Cortex of kidney (tissue), 1 donor: ENCODE measurements at places on chromosomes 3 and 15.

GRCh38 chr3:197298341-197298944, at the start of gene DLG1:
TSS of gene DLG1 (minus strand) at chr3:197298612. CDS start at chr3:197297204, 1,408 bp downstream.
- DNase-seq = peak; percentile 90

GRCh38 chr3:82382831-82383230, 621.4 kb upstream of the GBE1 start:
- DNase-seq = no peak

DNA sequence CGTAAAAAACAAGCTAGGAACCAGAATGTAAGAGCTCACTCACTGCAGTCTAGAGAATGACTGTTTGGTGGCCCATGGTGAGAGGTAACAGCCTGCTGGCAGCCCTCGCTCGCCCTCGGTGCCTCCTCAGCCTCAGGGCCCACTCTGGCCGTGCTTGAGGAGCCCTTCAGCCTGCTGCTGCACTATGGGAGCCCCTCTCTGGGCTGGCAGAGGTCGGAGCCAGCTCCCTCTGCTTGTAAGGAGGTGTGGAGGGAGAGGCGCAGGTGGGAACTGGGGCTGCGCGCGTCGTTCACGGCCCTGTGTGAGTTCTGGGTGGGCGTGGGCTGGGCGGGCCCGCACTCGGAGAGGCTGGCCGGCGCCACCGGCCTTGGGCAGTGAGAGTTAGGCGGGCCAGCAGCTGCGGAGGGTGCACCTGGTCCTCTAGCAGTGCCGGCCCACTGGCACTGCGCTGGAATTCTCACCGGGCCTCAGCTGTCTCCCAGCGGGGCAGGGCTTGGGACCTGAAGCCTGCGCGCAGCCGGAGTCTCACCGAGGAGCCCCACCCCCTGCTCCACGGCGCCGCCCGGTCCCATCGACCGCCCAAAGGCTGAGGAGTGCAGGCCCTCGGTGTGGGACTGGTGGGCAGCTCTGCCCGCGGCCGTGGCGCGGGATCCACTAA, 420.6 kb downstream of the RBMS3 start:
- no peak for DNase-seq

- DNase-seq = no peak
Observed at GRCh38 chr3:56985460-56985859, 75.0 kb upstream of the SPATA12 start.

DNA sequence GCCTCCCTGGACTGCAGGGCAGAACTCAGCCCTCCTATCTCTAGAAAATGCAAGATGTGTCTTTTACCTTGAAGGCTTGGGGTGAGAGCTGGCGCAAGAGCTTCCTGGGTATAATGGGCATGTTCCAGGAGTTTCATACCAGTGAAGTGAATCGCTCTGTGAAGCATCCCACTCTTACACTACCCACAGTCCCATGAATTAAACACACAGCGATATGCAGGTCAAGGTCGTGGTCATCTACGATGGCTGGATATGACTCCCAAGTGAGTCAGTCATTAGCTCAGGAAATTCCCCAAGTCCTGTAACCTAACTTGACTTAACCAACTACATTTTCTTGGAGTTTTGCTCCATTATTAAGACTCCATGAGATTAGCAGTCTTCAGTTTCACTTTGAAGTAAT, 439.7 kb downstream of the NTRK3 start:
- no peak for DNase-seq

- DNase-seq = no peak
Observed at GRCh38 chr15:56839099-56839498, 79.3 kb upstream of the TCF12 start.

- no peak for DNase-seq
Observed at GRCh38 chr15:83207660-83208366, at the start of gene HDGFL3. TSS of gene HDGFL3 (minus strand) at chr15:83207823. CDS start at chr15:83207414, 409 bp downstream.

DNA sequence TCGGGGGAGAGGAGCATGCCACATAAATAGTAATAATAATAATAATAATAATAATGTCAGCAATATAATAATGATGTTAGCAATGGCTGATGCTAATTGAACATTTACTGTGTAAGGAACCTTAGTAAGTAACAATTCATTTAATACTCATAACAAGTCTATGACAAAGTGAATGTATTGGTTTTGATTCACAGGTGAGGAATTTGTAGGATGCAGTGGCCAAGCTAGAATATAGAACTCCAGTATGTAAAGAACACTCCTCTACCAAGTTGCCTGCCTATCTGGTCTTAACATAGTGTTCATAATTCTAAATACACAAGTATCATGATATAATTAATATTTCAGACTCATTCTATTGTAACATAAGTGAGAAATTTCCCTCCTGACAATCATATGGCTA, 1016.5 kb downstream of the ROBO1 start:
- DNase-seq = no peak

- no peak for DNase-seq
Observed at GRCh38 chr3:109178708-109179107, 42.2 kb downstream of the C3orf85 start.

GRCh38 chr15:73368301-73369136, at the start of gene HCN4:
TSS of gene HCN4 (minus strand) at chr15:73368958. CDS start at chr15:73368270, 688 bp downstream.
- DNase-seq = no peak

GRCh38 chr3:194425399-194425798, 26.3 kb upstream of the GP5 start:
- DNase-seq = no peak

DNA sequence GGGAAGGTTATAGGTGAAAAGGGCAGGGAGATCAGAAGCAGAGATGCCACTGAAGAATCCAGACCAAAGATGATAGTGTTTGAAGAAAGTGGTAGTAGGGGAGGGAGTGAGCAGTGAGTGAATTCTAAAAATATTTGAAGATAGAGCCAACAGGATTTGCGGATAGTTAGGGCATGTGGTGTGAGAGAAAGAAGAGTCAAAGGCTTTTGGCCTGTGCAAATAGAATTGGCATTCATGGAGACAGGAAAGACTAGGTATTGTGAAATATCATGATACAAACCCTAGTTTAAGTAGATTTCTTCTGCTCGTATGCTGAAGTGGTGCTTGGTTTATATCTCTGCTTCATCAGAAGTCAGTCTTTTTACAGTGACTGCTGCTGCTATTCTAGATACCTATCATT, 224.2 kb upstream of the CFAP20DC start:
- no peak for DNase-seq

DNA sequence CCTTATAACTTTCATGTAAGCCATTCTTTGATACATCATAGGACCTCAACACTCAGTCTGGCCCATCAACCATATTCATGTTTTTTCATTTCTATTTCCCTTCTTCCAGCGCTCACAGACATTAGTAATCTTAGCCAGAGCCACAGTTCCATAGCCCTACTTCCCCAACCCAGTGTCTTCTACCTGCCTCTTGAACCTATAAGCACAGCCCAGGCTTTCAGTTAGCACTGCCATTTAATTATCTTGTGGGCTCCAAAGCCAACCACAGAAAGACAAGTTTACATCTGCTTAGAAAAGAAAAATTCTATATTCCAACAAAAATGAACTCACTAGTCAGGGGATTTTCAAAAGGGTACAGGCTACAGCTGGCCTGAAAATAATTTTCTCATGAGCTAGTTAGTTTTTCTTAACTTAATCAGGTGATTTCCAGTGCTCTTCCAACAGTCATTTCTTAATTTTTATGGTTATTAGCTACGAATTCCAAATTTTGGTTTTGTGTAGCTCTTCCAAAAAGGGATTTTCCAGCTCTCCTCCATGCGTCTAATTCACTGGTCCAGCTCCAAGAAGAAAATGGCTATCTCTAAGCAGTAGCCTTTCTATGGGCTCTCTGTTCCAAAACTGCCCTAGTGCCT, 13.7 kb downstream of the CD200 start:
- no peak for DNase-seq

GRCh38 chr15:51348688-51349087, 7.2 kb downstream of the GLDN start:
- DNase-seq = no peak

DNA sequence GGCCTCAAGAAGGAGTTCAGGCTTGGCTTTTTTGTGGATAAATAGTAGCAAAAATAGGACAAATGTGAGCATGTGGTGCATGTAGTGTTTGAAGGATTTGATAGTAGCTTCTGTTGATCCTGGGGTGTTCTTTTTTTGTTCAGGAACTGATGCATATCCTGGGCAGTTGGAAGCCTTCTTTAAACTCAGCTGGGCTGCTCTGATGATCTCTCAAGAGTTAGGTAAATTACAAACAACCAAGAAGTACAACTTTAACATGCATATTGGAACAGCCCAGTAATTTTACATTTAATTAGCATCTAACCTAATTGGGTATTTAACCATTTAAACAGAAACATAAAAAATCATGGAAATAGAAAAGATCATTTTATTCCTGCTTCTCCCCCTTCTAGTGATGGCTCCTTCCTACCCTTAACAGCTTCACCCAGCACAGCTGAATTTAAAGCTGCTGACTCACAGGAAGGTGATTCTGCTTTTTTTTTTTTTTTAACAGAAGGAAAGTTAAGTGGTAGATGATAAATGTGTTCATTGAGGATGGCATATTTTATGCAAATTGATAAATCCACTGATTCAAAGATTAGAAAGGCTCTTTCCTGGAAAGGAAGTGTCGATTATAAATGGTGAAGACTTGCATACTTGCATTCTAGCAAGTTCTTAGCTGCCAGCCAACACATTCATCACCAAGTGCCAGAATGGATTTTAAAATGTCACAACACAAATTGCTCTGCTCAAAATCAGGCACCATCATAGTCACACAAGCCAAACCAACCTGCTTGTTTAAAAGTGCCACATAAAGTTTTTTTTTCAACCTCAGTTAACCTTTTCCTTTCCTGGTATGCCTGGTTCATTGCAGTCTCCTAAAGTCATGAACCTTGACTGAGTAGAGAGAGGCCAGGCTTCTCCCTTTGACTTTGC, 20.0 kb downstream of the SLC35G2 start:
- no peak for DNase-seq

DNA sequence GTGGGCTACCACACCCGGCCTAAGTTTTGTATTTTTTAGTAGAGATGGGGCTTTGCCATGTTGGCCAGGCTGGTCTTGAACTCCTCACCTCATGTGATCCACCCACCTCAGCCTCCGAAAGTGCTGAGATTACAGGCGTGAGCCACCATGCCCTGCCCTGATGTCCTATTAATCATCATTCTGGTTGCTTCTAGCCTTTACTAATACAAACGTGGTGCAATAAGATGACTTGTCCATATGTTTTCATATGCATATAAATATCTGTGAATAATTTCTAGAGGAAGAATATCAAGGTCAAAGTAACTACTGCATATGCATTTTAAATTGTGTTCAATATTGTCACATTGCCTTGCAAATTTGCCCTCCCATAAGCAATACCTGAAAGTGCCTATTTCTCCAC, 25.5 kb upstream of the PDHB start:
- no peak for DNase-seq

DNA sequence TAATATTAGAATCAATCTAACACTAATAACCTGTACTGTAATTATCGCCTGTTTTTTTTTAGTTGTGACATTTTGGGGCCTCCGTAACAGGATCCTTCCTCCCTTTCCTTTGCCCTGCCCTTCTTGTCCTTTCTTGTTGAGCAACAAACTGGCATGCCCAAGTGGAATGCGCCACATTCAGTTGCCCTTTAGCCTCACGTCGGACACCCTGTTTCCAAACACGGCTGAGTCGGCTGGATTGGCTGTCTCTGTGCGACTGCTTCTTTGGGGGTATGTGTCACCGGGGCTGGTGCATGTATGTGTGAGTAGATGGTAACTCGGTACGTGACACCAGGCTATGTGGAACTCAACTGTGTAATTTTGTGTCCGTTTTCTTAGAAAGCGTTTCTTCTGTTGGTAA, 24.1 kb downstream of the TRAK1 start:
- no peak for DNase-seq

DNA sequence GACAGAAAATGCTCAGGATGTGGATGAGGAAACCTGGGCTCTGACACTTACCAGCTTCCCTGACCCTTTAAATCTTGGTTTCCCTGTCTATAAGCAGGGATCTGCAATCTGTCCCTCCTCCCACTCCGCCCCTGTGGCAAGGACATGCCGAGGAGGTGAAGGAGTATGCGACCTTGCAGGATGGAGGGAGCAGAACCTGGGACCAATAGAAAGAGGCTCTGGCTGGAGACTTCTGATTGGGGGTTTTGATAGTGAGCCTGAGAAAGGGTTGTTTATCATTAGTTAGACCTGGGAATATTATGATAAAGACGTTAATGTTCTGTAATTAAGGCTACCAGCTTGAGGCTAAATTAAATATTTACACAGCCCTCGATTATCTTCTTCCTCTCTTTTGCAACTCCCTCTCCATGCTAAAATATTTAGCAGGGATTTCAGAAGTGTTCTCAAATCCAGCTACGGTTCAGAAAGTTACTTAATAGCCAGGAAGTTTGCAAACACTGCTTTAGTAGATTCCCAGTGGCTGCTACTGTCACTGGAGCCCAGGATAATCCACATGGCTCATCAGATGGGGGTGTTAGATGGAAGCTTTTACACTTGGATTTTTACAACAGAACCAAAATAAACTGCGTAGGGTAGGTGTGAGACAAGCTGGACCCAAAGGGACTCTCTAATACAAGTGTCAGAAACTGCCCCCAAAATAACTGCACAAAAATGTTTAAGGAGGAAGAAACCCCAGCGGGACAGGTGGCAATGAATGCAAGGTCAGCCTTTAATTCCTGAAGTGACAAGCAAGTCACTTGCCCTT, 9.2 kb upstream of the PAQR5 start:
- DNase-seq = no peak

- DNase-seq = no peak
Observed at GRCh38 chr15:57677204-57677603, 29.3 kb upstream of the POLR2M start.

DNA sequence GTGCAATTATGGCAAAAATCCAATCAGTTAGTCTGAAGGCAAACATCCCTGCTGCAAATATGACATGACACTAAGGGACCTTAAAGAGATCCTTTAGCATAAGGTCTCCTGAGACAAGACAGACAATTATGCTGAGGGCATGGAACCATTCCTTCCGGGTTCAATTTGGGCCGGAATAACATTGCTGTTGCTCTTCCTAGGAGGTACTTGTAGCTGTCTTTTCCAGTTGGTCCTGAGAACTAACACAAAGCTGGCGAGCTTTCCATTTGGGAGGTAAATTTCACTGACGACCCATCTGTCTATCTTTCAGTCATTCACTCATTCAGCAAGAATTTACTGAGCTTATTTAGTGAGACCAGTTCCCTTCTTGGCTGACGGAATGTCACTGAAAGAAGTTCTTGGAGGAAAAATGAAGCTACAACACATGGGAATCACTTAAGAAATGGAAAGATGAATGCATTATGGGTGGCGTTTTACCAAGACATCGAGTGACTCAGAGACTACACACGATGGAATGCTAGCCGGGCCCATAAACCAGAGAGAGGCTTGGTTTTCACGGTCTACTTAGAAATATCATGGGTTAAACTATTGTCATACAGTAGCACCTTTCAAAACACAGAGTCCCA, 215.5 kb downstream of the PDZRN3 start:
- no peak for DNase-seq

DNA sequence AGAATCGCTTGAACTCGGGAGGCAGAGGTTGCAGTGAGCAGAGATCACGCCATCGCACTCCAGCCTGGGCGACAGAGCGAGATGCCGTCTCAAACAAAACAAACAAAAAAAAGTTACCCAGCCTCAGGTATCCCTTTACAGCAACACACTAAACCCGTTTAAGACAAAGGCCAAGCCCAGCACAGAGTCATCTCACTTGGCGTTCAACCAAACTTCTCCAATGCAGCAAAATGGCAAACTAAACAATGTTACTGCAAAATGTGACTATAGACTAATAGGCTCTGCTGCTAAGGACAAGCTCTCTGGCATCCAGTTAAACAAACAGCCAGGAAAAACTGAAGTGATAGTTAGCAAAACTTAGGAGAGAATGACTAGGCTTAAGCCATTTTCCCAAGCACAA, 6.4 kb upstream of the FAM219B start:
- DNase-seq = no peak
